Stimulated activated naive CD4-positive, alpha-beta T cell (primary cell): ENCODE measurements at places on chromosomes 3 and 15.

DNA sequence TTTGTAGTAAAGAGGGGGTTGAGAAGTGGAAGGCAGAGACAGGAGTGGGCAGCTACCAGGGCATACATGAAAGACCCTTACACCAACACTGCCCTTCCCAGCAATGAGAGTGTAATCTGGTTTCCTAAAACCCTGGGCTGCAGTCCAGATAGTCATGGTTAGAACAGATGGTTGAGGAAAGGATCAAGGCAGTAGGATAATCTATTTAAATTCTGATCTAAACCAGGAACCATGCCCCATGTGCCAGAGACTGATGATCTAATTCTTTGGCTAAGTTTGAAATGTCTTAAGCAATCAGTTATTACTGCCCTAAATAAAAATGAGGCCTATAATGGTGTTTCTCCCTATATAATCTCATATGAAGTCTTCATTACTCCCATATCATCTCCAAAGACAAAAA is 59.6 kb downstream of the PRTG start:
- no peak for DNase-seq

DNA sequence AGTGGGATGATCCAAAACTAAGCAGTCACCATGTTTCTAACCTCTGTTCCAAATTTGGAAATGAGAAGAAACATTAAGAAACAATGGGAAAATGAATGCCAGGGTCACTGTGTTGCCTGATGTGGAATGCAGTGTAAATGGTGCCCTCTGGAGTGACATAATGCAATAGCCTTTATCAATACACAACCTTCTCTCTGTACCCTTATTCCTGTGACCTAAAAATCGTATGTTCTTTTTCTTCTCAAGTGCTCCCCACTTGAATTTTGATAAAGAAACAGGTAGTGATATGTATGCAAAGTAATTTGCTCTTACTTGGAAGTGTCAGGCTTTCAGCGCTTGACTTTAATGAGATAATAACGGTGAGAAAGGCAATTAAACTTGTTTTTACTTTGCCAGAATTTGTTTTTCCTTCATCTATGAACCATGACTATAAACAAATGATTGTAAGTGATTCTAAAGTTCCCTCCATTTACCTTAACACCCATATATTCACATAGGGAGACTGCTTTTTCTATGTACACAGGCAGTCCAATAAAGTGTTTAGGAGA is 145.8 kb upstream of the THRB start:
- no peak for DNase-seq

- no peak for DNase-seq
These were observed 99.7 kb upstream of the ABHD17C start for GRCh38 chr15:80595396-80595795.

GRCh38 chr3:181050738-181051137 is 61.2 kb upstream of the DNAJC19 start:
- no peak for DNase-seq

GRCh38 chr15:101374326-101374725 is 79.3 kb upstream of the SNRPA1 start:
- no peak for DNase-seq

DNA sequence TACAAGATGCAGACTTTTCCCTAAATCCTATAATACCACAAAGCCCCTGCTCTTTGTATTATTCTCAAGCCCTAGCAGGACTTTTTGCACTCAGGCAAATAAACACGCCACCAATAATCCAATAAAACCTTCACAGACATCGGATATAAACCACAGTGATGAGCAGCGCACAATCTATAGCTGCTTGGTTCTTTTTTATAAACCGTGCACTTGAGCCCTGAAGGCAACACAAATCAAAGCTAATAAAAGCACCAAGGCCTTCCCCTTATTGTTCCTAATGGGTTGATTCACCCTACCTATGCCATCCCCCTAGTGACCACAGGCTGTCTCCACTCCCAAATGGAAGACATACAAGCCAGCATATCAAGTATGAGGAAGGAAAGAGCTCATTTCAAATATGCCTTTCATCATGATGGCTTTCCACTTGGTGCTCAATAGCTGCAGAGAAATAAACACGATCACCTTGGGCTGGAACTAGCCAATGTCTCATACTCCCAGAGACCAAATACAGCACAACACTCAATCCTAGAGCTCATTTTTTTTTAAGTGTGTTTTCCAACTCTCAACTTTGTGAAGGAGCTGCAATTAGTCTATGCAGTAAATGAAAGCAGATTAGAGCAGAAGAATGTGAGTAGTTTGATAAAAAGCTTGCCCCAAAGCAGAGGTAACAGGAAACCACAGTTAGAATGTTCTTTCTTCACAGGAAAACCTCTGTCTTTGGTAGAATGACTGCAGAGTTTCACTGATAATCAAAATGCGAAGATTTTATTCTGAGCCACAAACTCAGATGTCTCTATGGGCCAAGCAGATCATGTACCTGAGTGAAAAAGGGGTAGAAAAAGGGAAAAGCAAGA is 573.9 kb downstream of the AGBL1 start:
- DNase-seq: peak; percentile 43

DNA sequence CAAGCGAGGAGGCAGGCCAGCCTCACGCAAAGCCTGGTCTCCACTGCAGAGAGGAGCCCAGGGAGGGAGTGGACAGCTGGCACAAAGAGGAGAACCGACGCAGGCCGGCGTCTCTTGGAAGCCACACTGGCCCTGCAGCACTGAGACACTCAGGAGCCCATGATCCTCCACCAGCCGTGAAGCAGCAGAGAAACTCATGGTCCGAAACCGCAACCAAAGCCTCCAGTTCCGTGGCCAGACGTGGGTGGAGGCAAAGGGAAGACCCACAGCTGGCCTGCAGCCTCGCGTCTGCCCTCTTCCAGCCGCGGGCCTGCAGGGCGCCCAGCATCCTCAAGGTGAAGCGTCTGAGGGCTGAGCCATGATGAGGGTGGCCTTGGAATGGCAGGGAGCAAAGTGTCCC is 62.2 kb upstream of the SEC61A1 start:
- no peak for DNase-seq

GRCh38 chr15:90060797-90061196 is 41.5 kb downstream of the IDH2 start:
- no peak for DNase-seq

DNA sequence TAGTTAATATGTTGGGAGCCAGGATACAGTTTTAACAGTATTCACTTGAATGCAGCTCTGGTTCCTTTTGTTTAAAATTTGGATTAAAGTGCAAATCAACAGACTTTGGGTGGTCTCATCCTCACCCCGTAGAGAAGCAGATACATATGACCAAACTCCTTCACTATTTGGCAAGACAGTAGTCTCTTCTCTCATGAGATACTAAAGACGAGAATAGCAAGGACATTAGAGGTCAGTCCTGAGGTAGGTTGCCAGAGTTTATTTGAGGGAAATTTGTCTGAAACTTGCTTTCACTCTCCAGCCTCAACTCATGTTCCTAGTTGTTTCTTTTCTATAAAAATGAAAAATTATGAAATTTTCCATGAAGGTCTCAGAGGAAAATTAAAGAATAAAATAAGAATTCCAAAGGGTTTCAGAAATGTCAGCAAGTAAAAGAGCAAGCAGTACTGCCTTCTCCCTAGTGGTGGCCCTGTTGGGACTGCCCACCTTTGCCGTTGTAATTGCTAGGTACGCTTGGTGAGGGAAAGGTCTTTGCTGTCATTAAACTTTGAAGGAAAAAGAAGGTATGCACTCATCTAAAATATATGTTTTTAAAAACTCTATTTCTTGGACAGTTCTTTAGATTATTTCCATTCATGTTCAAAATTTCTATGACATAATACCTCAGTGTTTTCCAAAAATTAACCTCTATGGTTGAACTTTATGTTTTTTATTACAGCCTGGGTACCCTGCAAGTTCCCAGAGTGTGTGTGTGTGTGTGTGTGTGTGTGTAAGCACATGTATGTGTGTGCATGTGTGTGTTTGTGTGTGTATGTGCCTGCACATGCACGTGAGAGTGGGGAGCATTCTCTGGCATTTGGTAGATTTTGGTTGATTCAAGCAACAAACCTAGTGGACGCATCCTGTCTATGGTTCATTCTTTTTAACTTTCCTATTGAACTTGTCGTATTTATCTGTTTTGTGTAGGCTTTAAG is 111.4 kb downstream of the CMSS1 start:
- DNase-seq: no peak
